ENCODE measurements at places on chromosomes 13 and 19.
A peak's percentile ranks its signal among the peaks of the same experiment; 100 is the strongest.

DNA sequence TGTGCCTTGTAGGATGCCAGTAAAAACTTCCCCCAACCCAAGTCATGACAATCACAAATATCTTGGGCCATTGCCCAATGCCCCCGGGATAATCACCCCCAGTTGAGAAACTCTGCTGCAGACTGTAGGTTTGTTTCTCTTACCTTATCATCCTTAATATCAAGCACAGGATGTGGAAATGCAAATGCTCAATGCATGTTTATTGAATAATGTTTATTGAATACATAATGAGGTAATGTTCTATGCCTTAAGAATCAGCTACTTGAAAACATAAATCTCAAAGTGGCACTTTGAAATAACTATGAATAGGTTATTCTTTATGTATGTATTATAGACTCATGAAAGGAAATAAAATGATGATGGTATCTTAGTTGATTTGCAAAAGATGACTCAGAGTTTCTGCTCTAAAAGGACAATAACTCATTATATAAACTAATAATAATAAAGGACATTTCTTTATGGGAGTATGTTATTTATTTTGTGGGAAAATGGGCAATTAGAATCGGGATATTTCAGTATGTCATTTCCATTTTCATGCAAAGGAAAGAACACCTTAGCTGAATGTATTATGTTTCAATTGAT is 414.2 kb downstream of the EFNB2 start:
- no peak for DNase-seq

DNA sequence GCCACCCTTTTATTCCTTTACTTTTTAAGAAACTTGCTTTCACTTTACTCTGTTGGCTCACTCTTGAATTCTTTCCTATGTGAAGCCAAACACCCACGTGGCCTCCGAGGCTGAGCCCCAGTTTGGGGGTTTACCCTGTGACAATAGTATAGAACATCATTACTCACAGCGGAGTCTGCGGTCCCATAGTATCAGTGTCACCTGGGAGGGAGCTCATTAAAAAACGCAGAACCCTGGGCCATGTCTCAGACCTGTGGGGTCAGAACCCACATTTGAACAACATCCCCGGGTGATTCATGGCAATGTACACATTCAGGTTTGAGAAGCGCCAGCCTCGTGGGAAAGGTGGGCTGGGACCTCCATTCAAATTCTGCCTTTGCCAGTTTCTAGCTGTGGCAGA is 36.0 kb upstream of the UBL3 start:
- no peak for DNase-seq

- DNase-seq, result peak; percentile 83
Observed at GRCh38 chr13:80132741-80133601, 208.0 kb downstream of the SPRY2 start.

DNA sequence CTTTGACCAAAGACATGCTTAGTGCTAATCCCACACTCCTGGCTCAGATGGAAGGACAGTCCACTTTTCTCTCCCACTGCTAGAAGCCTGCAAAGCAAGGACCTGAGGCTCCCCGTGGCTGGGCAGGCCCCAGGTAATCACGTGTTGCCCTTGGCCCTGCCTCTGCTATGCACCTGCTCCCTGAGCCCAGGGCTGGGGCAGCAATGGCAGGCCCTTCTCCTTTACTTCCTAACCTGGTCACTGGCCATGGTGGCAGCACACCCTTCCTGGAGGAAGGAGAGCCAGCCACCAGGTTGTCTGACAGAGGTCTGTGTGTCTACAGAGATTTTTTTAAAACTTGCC is 27.9 kb upstream of the ZNF492 start:
- no peak for DNase-seq
